Aorta (tissue), 5 donors: ENCODE measurements at places on chromosomes 12 and 14. TPM values are rescaled to one million over a fixed set of nuclear protein-coding genes. Genes with fewer than 3 reads are reported as not detected.

GRCh38 chr14:34169561-34169960 is 218.7 kb upstream of the EGLN3 start:
- DNase-seq, result no peak

DNA sequence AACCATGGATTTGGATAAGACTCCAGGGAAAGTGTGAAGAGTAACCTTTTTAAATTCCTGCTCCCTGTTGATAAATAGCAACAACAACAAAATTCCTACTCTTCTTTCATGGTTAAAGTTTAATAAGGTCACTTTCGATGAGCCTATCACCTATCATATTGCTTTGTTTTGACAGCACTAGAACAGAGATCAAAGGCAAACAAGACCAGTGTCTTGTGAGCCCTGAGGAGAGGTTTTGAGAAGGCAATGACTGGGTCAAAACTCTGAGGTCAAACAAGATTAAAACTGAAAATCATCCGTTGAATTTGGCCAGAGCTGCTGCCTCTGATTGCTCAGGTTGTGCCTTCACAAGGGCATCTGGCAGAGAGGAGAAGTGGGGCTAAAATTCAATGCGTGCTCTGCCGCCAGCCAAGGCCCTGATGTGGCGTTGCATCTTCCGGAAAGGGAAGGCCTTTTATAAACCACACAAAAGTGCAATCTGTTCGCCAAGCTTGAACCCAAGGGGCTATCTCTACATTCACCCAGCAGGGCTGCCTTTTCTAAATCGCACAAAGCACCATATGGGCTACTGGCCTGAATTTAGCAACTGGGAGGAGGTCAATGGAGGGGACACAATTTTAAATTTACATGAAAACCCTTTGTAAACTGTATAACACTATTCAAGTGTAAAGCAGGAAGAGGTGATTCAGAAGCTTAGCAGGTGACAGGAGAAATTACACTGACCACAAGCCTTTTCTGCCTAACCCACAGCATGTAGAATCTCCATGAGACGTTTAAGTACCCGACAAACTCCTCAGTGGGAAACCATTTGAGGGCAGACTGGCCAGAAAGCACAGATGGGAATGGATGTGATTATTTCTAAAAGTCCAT is 140.8 kb downstream of the DAD1 start:
- DNase-seq, result no peak

DNA sequence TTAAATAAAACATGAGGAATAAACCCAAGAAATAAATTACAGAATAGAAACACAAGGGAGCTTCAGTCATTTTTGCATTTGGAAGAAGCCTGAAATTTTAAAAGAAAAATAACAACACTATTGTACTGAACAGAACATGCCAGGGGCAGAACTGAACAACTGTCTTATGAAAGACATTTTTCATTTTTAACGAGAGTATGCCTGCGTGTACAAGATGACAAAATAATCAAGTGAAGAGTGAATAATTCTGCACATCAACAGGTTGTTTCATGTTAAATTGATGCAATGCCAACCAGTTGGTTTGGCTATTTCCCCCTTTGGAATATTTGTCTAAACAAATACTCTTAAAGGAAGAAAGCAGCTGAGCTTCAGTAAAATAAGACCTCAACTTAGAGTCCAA is 103.3 kb upstream of the BTG1 start:
- no peak for DNase-seq

GRCh38 chr12:26135571-26135970 is 10.7 kb upstream of the BHLHE41 start:
- no peak for DNase-seq

PEX5 gene
- total RNA-seq, result 45.6 TPM

KRT2 gene
- total RNA-seq, result not detected

ZNF891 gene
- total RNA-seq, result 3.5 TPM

CLEC1A gene
- total RNA-seq, result 7.0 TPM

SLCO1B3 gene
- total RNA-seq, result not detected

CLEC6A gene
- not detected for total RNA-seq
